CD4-positive, alpha-beta T cell (primary cell): ENCODE measurements at places on chromosomes 4 and X.

DNA sequence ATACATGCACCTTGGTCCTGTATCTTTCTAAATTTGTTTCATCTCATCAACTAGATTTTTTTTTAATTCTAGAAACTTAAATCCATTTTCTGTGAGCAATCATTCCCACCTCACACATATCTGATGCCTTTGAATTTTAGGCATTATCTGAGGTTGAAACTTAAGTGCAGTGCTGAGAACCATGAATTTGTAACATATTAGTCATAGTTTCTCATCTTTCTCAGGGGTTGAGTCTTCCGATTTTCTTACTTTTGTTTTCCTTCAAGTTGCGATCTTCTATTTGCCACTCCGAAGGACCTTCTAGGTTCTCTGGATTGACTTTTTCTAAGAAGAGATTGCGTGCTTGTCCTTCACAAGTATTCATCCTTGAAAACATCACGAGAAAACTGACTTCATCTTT is 3.7 kb upstream of the NR0B1 start:
- no peak for DNase-seq

DNA sequence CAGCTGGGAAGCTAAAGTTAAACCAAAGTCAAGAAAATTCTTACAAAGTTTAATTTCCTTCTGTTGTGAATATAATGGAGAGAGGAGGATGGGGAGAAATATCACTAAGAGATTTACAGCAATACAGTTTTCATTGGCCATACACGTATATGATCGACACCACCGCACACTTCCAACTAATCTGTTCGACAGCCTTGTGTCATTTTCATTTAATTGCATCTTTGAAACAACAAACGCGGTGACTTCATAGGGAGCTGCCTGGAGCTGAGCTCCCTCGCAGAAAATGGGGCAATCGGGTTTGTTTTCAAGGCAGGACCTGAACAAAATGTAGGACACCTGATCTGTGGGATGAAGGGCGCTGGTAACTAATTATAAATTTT is 1.3 kb downstream of the PTPN13 start:
- no peak for DNase-seq

DNA sequence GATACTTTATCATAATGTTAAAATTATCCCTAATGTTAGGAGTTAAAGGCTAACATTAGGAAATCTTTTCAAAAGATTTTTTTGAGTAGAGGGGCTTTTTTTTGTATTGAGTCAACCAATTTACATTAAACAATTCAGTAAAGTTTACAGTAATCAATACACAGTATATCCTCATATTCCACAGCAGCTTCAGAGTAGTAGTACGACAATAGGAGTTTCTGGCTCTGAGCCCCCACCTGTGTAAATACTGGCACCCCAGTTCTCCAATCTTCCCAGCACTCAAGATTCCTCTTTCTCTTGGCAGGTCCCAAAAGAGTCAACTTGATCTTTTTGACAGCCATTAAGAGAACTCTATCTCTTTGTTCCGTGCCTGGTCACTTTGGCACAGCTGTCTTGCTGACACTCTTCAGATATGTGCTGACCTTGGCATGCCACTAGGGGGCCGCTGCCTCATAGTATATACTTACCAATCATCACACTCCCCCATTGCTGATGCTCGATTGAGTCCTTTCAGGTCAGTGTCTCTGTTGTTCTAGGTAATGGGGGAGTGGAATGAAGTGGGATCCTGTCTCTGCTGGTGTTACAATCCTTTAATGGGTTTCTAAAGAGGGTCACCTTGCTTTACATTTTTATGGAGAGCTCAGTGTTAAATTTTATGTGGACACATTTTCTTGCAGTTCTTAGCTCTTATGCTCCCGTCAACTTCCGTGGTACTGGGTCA is 19.5 kb upstream of the CCNI start:
- DNase-seq: peak; percentile 57

DNA sequence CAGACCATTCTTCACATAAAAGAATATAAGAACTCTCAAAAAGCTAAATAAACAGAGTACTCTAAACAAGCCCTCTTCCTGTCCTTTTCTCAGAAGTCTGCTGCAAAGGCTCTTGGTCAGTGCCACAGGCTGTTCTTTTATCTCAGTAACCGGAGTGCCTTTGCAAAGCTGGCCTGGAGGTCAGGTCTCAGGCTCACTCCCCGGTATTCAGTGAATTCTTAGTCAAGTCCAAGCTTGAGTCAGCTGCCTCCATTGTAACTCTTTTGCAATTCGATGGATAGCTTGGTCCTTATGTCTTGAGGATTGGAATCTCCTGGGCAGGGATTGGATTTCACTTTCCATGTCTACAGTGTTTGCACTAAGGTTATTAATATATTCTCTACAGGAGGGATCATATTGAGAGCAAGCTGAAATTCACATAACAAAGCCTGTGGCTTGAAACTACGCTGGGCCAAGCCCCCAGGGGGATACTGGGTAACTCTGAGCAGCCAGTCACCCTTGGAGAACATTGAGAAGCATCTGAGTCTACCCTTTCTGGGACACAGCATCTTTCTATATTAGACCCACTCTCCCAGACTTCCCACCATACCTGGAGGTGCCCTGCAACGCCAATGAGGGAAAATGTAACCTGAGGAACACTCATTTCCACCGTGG is 10.0 kb upstream of the HS6ST2 start:
- DNase-seq: no peak

DNA sequence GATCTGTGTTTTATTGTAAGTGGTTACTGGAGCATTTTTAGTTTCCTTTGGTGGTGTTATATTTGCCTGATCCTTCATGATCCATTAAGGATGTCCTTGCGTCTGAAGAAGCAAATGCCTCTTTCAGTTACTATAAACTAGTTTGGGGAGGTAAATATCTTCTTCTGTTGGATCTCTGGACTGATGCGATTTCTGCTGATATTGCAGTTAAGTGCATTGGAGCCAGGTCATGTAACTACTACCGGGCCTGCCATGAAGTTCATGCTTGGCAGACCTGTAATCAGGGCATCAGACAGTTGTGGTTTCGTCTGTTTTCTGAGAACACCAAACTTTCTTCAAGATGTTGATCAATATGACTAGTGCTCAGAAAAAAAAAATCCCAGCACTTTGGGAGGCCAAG is 22.9 kb downstream of the ZNF718 start:
- no peak for DNase-seq

GRCh38 chrX:47687263-47687662 is 28.3 kb upstream of the UXT start:
- DNase-seq: no peak

GRCh38 chr4:183872531-183872930 is 32.6 kb upstream of the STOX2 start:
- no peak for DNase-seq
